ENCODE measurements at places on chromosomes 7 and 10.
A peak's percentile ranks its signal among the peaks of the same experiment; 100 is the strongest.

- no peak for DNase-seq
Observed at GRCh38 chr7:143233816-143234532, 12.1 kb downstream of the TAS2R40 start.

GRCh38 chr7:45203936-45204445 lies 46.4 kb downstream of the RAMP3 start:
- no peak for DNase-seq

DNA sequence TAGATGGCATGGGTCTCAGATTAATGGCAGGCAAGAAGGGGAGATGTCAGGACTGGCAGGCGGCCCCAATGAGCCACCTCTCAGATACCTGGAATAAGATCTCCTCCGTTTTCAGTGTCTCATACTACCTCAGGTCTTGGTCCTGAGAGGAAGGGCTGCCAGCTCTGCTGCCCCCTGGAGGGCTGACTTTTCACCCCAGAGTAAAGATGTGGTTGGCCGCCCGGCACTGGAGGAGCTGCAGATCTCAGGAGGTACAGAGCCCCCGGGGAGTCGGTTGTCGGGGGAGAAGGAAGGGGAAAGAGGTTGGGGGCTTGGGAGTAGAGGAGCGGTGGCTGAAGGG lies 642 bp upstream of the COL13A1 start:
- peak; percentile 53 for DNase-seq

DNA sequence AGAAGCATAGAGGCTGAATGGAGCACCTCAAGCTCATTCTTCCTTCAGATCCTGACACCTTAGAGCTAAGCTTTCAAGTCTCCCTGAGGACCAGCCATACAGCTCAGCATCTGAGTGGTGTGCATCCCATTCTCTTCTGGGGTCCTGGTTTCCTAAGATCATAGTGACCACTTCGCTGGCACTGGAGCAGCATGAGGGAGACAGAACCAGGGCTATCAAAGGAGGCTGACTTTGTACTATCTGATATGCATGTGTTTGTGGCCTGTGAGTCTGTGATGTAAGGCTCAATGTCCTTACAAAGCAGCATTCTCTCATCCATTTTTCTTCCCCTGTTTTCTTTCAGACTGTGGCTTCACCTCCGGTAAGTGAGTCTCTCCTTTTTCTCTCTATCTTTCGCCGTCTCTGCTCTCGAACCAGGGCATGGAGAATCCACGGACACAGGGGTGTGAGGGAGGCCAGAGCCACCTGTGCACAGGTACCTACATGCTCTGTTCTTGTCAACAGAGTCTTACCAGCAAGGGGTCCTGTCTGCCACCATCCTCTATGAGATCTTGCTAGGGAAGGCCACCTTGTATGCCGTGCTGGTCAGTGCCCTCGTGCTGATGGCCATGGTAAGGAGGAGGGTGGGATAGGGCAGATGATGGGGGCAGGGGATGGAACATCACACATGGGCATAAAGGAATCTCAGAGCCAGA lies 31.0 kb downstream of the PRSS2 start:
- DNase-seq = no peak

DNA sequence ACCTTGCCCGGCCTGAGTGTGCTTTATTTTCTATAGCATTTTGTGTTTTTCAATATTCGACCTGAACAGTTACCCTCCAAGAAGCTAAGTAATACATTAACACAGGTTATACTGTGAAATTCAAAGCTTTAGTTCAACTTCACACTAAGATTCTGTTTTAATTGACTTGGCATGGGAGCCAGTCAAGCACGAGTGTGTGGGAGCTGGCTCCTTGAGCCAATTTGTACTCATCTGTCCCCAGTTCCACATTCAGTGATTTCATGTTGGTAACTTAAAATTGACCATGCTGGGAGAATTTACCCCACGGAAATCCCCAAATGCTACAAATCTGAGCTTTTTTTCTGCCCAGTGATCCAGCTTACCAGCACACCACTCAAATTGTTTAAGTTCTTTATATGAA lies 20.3 kb downstream of the TSPAN12 start:
- DNase-seq = no peak

DNA sequence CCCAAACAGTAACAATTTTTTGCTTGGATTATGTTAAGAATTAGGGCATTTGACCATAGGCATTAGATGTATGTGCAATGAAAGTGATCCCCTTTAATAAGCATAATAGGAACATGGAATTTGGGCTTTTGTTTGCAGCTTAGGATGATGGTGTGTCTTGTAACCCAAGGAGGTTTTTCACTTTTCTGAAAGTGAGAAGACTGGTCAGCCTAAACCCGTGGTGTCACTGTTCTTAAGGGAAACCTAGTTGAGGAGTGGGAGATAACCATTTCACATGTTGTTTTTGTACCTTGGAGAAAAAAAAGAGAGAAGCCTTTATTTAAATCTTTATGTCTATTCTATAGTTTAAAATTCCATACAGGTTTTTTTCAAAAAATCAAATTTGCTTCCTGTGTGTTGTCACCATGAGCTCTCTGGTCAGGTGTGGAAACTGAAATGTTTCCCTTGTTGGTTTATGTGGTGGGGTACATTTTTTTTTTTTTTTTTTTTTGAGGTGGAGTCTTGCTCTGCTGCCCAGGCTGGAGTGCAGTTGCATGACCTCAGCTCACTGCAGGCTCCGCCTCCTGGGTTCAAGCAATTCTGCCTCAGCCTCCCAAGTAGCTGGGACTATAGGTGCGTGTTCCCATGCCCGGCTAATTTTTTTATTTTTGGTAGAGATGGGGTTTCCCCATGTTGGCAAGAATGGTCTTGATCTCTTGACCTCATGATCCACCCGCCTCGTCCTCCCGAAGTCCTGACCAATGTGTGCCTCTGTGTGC lies 7.7 kb downstream of the CCM2 start:
- no peak for DNase-seq

DNA sequence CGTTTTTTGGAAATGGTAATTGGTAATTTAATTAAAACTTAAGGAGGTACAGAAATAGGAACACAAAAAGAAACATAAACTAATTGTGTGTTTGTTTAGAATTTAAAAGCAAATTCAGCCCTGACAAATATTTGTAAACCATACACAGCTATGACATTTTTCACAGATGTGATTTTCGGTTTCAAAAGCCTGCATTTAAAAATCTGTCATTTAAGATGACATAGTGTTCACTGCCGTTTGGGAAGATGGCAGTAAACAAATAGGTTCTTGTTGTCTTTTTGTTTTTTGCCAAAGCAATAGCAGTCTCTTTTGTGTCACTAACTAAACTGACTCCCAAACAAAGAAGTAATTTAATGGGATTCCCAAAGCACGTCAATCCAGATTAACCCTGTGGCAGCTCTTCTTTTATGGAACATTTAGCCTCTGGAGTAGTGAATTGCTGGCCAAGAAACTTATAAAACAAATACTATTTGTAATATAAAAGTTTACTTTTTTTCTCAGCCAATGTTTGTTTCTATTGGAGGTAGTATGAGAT lies 697.6 kb downstream of the PHTF2 start:
- peak; percentile 67 for DNase-seq
